Right lobe of liver (tissue), 6 donors: ENCODE measurements at places on chromosomes 1 and 21.

GRCh38 chr1:222418654-222419053, 129.2 kb downstream of the HHIPL2 start:
- DNase-seq: no peak

DNA sequence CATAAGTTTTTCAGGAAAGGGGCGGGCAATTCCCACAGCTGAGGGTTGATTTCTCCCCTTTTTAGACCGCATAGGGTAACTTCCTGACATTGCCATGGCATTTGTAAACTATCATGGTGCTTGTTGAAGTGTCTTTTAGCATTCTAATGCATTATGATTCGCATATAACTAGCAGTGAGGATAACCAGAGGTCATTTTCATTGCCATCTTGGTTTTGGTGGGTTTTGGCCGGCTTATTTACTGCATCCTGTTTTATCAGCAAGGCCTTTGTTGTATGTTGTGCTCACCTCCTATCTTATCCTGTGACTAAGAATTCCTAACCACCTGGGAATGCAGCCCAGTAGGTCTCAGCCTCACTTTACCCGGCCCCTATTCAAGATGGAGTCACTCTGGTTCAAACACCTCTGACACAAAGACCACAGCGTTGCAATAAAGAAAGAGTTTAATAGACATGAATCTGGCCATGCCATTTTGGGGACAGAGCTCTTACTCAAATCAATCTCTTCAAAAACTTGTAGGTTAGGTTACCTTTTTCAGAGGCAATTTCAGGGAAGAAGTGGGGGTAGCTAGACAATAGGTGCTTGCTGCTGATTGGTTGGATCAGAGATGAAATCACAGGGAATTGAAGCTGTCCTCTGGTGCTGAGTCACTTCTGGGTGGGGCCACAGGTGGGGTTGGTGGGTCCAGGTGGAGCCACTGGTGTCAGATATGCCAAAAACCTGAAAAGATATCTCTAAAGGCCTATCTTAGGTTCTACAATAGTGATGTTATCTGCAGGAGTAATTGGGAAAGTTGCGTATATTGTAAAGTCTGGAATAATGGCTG, 23.3 kb downstream of the TBX19 start:
- DNase-seq: no peak

- DNase-seq: no peak
Observed at GRCh38 chr1:60503266-60503925, 429.8 kb upstream of the C1orf87 start.

GRCh38 chr1:109482791-109483671, 674 bp upstream of the ATXN7L2 start:
- peak; percentile 52 for DNase-seq

GRCh38 chr1:154744352-154745035, 125.6 kb downstream of the KCNN3 start:
- no peak for DNase-seq

- DNase-seq: no peak
Observed at GRCh38 chr1:77614037-77614436, 68.4 kb downstream of the ZZZ3 start.

- no peak for DNase-seq
Observed at GRCh38 chr21:41110664-41111063, 57.3 kb upstream of the BACE2 start.

DNA sequence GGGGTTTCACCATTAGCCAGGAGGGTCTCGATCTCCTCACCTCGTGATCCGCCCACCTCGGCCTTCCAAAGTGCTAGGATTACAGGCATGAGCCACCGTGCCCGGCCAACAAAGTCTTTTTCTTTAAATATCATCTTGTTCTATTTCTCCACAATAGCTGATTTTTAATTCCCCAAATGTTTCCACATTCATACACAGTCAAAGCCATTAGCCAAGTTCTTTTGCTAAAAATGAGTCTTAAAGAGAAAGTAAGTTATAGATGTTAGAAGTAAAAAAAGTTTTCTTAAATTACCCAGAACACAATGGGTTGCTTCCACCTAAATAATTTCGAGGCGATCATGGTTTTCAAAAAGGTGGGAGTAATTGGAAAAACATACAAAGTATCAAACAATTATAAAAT, 30.6 kb downstream of the C2CD2 start:
- no peak for DNase-seq

DNA sequence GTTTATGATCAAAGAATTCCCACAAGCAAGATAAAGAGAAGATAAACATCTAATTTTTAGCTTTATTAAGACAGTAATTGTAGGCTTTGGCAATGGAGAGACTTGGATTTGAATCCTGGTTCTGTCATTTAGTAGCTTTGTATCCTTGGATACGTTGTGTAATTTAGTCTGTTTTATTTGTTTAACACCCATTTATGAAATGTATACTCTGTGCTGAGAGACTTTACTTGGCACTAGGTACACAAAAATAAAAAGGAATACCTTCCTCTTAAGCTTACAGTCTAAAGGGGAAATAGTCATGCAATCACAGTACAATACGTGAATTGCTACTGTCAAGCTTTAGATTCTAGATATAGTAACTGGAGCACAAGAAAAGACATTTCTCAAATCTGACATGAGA, 23.8 kb downstream of the ZMPSTE24 start:
- no peak for DNase-seq

DNA sequence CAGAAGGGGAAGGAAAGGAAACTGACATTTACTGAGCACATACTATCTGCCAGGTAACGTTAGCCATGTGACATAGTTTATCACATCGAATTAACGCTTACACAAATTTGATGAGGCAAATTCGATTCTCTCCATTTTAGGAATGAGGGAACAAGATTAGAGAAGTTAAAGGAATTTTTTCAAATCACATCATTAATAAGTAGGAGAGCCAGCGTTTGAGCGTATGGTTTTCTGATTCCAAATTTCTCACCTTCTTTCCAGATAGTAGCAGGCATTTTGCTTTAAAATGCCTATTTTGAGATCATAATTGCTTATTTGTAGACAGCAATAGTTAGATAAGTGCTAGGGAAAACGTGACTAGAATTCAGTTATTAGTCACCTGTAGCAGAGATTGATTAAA, 19.3 kb downstream of the FMO3 start:
- DNase-seq: no peak

DNA sequence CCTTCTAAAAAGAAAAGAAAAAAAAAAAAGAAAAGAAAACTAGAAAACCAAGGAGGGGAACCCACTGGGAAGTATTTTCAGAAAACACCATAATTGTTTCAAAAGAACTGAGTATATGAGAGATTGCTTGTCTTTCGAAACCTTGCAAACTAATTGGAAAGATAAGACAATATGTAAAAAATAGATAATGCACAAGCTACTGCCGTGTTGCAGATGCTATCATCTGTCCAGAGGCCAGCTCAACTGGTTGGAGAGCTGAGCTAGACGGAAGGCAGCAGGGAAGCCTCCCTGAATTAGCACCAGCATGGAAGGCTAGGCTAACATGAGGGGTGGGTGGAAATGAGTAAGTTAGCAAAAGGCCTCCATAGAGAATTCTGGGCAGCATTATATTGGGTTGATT, 16.2 kb upstream of the CACHD1 start:
- no peak for DNase-seq

DNA sequence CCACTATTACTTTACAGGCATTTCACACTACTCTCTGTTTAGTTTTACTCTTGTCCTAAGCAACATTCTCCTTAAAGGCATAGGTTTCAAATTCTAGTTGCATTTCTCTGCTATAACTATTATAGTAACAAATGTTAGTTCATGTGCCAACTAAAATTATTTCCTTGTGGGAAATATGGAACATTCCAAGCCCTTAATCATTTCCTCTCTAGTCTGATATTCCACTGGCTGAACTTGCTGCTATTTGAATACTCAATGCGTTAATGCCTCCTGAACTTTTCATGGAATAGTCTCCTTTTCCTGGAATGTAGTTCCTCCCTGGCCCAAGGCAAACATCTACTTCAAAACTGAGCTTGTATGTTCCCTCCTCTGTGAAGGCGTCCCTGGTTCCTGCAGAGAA, 19.3 kb upstream of the TBX19 start:
- DNase-seq: no peak

- no peak for DNase-seq
Observed at GRCh38 chr1:87108228-87108627, 193.8 kb downstream of the HS2ST1 start.

DNA sequence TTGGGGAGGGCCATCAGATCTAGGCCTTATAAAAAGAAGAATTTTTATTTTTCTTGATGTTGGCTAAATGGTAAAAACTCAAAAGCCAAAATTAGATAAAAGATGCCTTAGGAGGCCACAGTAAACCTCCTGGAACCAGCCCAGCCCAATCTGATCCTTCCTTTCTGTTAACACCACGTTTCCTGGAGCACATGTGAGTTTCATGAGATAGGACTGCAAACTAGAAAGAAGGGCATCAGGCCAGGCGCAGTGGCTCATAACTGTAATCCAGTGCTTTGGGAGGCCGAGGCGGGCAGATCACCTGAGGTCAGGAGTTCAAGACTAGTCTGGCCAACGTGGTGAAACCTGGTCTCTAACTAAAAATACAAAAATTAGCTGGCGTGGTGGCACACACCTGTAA, 6.7 kb downstream of the HSF2BP start:
- no peak for DNase-seq

GRCh38 chr1:93013145-93014065, 52.1 kb upstream of the DIPK1A start:
- no peak for DNase-seq

DNA sequence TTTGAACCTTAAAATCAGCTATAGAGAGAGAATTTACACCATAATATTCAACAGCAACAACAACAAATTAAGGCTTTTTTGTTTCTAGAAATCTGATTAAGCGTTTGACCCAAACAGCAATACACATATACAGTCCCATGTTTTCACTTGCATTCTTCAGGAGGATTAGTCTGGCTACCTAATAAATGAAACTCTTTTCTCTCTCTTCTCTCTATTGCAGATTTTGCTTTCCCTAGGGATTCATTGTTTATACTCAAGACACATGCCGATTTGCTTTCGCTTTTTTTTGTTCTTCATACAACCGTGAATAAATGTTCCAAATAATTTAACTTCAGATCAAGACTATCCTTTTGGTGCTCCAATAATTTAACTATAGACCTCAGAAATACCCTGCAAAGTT, 162.4 kb upstream of the PTBP2 start:
- DNase-seq: no peak

GRCh38 chr1:221728037-221728505, 13.8 kb downstream of the DUSP10 start:
- DNase-seq: peak; percentile 58

- DNase-seq: peak; percentile 46
Observed at GRCh38 chr21:46098303-46099141, 610 bp downstream of the COL6A2 start.

GRCh38 chr21:38691631-38692030, 114.1 kb upstream of the ETS2 start:
- DNase-seq: no peak

DNA sequence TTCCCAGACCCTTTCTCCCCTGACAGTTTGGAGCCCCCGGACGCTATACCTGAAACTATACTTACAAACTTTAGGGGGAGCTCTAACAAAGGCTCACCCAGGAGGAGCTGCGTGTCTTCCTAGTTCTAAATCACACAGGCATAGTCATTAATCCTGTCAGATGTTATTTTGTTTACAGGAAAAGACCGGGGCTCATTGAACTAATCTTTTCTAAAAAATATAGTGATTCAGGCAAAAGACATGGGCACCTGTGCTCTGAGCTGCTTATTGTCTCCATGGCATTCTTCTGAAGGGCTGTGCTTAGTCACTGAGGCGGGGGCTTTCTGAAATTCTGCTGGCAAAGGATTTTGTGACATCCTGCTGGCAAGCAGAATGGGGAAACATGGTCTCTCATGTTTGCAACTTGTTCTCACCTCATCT, 1577.0 kb downstream of the NCAM2 start:
- no peak for DNase-seq

DNA sequence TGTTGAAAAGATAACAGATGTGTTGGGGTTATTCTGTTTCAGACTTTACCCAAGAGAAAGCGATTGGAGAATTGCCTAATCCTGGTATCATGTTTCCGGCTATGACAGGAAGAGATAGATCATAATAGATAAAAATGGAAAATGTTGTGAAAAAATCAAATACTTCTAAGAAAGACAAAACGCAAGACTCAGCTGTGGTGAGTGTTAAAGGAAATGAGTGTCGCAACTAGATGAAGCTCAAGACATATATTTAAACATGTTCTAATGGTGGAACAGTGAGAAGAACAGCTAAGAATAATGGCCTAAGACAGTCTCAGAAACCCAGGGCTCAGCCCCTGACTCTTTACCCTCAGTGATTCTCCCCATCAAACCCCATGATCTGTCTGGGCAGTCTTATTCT, 426.7 kb upstream of the RUNX1 start:
- no peak for DNase-seq

GRCh38 chr1:3651930-3652547, at the start of gene TP73:
Gene TP73 (plus strand): TSS chr1:3652516. CDS start chr1:3682366, 29,850 bp downstream.
- peak; percentile 23 for DNase-seq

GRCh38 chr1:171741872-171742576, at the start of gene VAMP4:
Gene VAMP4 (minus strand): TSS chr1:171742065. CDS start chr1:171738414, 3,651 bp downstream.
- DNase-seq: peak; percentile 90

DNA sequence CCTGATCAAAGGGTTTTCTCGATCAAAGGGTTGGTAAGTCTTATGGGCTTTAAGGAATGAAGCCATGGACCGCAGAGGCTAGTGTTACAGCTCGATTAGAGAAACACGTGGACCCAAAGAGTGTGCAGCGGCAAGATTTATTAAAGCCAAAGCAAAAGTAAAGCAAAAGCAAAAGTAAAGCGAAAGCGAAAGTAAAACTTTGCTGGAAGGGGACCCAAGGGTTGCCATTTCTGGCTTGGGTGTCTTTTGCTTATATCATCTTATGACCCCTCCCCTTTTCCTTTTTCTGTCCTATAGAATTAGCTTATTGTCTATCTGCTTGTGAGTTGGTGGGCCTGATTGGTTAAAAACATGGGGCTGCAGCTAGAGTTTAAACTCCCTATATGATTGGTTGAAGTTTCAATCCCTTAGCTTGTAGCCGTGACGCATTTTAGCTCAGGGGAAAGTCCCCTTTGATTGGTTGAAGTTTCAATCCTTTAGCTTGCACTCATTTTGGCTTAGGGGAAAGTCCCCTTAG, 957.0 kb downstream of the AMY1C start:
- no peak for DNase-seq

DNA sequence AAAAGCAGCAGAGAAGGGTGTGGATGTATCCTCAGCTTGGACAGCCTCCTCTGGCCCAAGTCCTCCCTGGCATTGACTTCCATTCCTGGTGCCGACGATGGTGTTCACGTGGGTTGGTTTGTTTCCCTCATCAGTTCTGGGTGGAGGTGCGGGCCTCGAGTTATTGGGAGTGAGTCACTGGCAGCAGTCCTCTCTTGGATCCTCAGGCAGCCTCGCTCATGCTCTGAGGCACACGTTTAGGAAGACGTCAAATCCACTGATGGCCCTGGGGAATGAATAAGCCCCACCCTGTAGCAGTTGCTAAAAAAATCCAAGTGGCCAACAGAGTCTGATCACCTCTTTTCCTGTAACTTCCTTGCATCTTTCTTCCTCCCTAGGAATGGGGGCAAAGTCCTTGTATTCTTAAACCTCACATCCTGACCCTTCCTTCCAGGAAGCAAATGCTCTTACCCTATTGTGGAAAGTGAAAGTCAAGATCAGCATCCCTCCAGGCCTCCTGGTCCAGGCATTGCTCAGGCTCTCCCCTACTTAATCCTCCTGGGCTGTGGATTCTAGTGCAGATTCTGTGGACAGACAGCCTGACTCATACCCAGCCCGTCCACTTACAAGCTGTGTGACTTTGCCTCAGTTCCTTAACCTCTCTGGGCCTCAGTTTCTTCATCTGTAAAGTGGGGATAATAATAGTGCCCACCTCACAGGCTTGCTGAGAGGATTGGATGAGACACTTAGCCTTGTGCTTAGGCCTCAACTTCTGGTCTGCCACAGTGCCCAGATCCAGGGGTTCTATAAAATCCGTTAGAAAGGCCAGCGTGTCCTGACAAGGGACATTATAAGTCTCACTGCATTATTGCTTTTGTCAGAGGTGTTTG, 111.1 kb downstream of the TLR5 start:
- DNase-seq: no peak
